Mesendoderm (in vitro differentiated cells): ENCODE measurements at places on chromosomes 1 and 21.

- H3K4me1 ChIP-seq, result no peaks in the 10 kb centered on the region
- H3K27me3 ChIP-seq, result no peaks in the 10 kb centered on the region
- no peaks in the 10 kb centered on the region for H3K36me3 ChIP-seq
- no peak for DNase-seq
Observed at GRCh38 chr1:171446386-171446785, 38.9 kb upstream of the PRRC2C start.

DNA sequence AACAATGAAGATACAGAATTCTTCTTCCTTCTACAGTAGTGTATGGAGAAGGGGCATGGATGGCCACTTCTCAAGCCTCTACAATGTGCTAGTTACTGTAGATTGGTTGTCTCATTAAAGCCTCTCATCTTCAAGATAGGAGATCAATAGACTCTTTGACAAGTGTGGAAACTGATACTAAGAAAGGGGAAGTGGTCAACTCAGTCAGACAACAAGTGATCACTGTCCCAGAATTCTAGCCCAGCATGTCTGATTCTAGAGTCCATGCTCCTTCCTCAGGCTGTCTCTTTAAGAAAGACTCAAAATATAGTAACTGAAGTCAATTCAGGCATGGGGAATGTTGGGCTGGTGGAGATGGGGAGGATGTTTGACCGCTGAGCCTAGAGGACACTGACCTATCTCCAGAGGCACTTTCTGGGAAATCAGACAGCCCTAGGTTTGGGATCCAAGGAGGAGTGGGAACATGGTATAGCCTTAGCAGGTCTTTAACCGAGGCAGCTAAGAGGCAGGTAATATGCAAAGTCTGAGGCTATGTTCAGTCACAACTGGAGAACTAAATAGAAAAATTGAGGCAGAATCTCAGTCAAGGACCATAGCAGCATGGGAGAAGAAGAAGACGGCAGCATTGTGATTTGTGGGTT is 39.3 kb upstream of the EYA3 start:
- H3K4me1 ChIP-seq, result no peaks in the 10 kb centered on the region
- no peaks in the 10 kb centered on the region for H3K27me3 ChIP-seq
- no peak overlapping the region for H3K27ac ChIP-seq
- no peak for DNase-seq
- H3K36me3 ChIP-seq, result no peaks in the 10 kb centered on the region

- no peak overlapping the region for H3K4me3 ChIP-seq
- DNase-seq, result no peak
- no peak overlapping the region for H3K27ac ChIP-seq
- peaks cover 36% of the 10 kb centered on the region for H3K4me1 ChIP-seq
- H3K27me3 ChIP-seq, result no peaks in the 10 kb centered on the region
Observed at GRCh38 chr1:33341190-33341589, 20.3 kb upstream of the A3GALT2 start.

DNA sequence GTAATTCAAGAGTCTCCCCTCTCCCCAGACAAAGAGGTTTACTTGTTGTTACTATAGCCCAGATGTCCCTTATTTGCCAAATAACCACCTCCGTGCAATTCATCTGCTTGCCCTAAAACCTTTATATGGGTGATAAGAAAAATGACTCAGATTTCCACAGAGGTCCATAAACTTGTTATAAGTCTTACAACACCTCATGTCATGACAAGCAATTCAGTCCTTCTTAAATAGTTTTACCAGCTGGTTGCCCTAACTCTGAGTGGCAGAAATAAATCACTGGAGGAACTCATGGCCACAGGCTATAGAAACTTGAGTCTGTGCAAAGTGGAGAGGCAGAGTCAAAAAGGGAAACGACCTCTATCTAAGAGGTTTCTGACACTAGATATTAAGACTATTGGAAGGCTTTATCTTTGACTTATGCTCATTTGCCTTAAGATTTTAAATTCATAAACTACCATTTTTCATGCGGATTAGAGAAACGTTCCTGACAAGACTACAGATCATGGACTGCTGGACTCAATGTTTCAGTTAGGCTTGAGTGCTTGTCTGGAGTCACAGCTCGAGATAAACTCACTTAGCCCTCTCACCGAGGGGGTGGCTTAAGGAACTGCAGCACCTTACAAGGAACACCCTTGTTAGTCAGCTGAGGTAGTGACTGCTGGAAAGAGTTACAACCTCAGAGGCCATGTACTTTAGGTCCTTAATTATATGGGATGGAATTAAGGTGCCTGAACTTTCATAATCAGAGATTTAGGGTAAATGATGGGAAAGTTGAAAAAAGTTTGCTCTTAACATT is 662.5 kb upstream of the USP24 start:
- no peak overlapping the region for H3K27ac ChIP-seq
- H3K4me3 ChIP-seq, result no peak overlapping the region
- H3K27me3 ChIP-seq, result no peaks in the 10 kb centered on the region
